Stimulated activated CD4-positive, alpha-beta T cell treated with anti-CD3 and anti-CD28 coated beads, Interleukin-1b, Interleukin-23, amount 100 ng/mL, for 24 hours (primary cell): ENCODE measurements at places on chromosomes 2 and 18.

GRCh38 chr2:102839668-102840388, 78.0 kb downstream of the TMEM182 start:
- DNase-seq, result peak; percentile 11

DNA sequence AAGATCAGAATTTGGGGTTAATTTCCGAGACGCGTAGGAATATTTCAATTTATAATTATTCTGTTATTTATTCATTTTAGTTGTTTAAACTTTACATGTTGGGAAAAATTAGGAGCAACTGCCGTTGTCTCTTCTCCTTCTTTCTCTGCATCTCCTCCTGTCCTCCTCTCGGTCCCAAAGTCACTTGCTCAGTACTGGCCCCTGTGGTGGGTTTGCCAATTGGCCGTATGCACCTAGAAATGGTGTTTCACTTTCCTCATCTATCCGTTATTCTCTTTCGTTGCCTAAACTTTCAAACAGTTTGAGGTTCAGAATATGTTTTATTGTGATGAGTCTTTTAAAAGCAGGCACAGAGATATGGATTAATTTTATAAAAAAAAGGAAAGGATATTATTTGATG, 517.9 kb downstream of the PLCL1 start:
- DNase-seq, result no peak

- no peak for DNase-seq
These were observed 30.9 kb downstream of the NOL10 start for GRCh38 chr2:10658914-10659257.

GRCh38 chr2:235826826-235827225, 333.0 kb downstream of the AGAP1 start:
- no peak for DNase-seq

DNA sequence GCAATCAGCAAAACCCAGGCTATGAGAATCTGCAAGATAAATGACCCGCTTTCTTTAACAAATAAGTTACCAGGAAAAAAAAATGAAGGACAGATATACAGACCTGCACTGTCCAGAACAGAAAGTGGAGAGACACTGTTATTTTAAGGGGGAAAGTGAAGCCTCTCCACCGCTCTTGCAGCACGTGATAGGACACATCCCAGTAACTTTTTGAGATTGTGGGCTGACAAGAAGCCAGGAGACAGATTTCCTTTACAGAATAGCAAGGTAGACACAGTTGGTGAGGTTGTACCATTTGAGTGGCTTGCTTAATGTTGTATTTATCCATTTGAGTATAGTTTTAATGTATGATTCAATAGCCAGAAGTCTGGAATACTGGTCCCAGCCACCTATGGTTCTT, 13.0 kb downstream of the TMEM169 start:
- no peak for DNase-seq

DNA sequence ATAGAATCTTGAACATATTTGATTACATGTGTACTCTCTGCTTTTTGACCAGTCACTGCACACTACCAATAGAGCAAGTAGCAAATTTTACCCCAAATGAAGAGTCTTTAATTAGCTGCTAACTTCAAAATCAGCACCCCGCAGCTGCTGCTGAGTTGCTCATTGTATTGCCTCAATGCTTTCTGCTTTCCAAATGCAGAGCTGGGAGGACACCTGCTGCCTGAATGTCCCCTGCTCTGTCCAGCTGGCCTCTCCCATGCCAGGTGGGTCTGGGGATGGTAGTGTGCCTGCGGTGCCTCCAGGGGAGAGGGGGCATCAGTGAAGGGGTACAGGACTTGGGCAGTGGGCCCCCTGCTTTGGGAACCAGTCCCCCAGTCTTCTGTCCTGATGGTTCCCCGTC, 184.8 kb downstream of the PRKCE start:
- no peak for DNase-seq

GRCh38 chr2:105761931-105762515, 17.3 kb downstream of the NCK2 start:
- DNase-seq, result no peak

- DNase-seq, result no peak
These were observed 8.2 kb downstream of the WDR54 start for GRCh38 chr2:74429487-74430451.
